ENCODE measurements at places on chromosomes 11 and 22.

GRCh38 chr11:72573072-72573854 lies 101.0 kb downstream of the PDE2A start:
- DNase-seq: peak; percentile 67

GRCh38 chr11:613369-613968 lies 2.3 kb downstream of the IRF7 start:
- DNase-seq: no peak

DNA sequence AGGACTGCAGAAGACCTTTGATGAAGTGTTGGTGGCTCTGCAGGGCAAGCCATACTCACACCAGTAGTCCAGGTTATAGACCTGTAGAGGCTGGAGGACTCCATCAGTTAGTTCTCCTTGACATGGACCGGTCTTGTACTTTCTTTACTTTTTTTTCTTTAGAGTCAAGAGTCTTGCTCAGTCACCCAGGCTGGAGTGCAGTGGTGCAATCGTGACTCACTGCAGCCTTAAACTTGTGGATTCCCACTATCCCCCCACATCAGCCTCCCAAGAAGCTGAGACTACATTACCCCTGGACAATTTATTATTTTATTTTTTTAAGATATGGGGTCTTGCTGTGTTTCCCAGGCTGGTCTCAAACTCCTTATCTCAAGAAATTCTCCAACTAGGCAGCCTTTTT lies 49.6 kb upstream of the E2F8 start:
- no peak for DNase-seq

DNA sequence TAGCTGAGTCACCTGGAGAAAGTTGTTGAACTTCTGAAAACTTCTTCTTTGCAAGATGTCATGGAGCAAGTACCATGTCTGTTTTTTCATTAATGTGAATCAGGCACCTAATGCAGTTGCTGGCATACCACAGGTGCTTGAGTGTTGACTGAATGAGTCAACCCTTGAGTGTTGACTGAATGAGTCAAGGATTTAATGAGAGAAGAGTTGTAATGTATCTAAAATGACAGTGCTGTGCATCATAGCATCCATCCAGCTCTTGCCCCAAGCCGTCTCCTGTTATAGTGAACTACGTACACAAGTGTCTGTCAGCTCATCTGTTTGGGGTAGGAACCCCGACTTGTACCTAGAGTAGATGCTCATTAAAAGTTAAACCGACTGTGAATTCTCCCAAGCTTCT lies 93.1 kb downstream of the CWC15 start:
- no peak for DNase-seq

GRCh38 chr11:45927684-45928413 lies 5.4 kb downstream of the LARGE2 start:
- DNase-seq: peak; percentile 67

DNA sequence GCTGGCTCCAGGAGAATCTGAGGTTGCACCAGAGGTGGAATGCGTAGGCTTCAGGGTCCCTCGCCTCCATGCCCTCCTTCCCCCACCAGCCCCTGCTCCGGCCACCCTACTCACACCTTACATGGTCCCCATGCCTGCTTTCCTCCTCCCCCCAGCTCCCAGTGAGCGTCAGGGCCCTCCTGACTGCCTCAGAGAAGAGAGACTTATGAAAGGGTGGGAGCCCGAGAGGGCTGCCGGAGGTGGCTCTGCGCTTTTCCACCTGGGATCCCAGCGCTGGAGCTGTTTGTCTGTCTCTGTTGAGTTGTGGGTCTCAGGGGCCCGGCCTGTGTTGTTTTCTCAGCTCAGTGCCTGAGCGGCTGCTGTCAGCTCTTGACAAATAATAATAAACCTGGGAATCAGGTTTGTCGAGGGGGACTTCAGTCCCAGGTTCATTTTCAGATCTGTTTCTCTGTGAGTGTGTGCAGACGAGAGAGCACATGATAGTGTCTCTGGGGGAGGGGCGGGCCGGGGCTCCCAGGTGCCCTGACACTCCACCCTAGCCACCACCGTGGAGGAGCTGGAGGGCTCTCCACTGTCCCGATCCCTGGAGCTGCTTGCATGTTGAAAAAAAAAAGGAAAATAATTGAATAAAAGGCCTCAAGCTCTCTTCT lies 153.7 kb downstream of the FEZ1 start:
- no peak for DNase-seq

Measured in coronary artery (tissue), 2 donors.